Sciatic nerve (tissue), 2 donors: ENCODE measurements at places on chromosomes 16 and 17. TPM values are rescaled to one million over a fixed set of nuclear protein-coding genes. Genes with fewer than 3 reads are reported as not detected.

Gene GJC1
- 7.9 TPM for total RNA-seq

Gene PRR15L
- total RNA-seq = not detected

Gene GAS7
- total RNA-seq = 431 TPM

Gene ZNF469
- 2.9 TPM for total RNA-seq

Gene RNF222
- not detected for total RNA-seq

Gene CX3CL1
- total RNA-seq = 21.3 TPM

Gene ACD
- total RNA-seq = 21.2 TPM

Gene OSBPL7
- total RNA-seq = 13.5 TPM

Gene ADAP2
- 26.9 TPM for total RNA-seq

Gene PLD2
- 47.0 TPM for total RNA-seq

Gene RUSF1
- total RNA-seq = 59.9 TPM

Gene MPV17L
- 7.9 TPM for total RNA-seq

Gene FA2H
- 52.2 TPM for total RNA-seq

Gene CYB561
- 24.7 TPM for total RNA-seq

Gene NPB
- 0.80 TPM for total RNA-seq

Gene SLFN13
- 33.8 TPM for total RNA-seq

Gene KRT40
- not detected for total RNA-seq

Gene MYL4
- 3.9 TPM for total RNA-seq

Gene TOM1L2
- total RNA-seq = 144 TPM
